GM13977 (cell line): ENCODE measurements at places on chromosomes 1 and 21.

GRCh38 chr1:206713070-206713469 is 28.4 kb downstream of the MAPKAPK2 start:
- DNase-seq: no peak

DNA sequence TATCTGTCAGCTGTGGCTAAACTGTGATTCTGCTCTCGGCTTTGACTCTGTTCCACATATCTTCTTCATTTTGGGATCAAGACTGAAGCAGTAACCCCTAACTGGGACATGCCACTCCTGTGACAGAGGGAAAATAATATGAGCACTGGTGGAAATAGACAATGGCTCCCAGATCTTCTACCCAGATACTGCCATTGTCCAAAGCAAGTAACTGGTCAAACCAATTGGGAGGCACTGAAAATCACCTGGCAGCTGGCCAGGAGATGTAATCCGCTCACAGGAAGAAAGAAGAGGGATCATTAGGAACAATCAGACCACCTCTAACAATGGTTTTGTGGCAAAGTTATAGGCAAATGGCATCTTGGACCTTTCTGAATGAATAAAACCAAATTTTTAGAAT is 10.7 kb downstream of the SNX7 start:
- DNase-seq: no peak

- no peak for DNase-seq
These were observed 181.8 kb upstream of the FMN2 start for GRCh38 chr1:239909898-239910297.

DNA sequence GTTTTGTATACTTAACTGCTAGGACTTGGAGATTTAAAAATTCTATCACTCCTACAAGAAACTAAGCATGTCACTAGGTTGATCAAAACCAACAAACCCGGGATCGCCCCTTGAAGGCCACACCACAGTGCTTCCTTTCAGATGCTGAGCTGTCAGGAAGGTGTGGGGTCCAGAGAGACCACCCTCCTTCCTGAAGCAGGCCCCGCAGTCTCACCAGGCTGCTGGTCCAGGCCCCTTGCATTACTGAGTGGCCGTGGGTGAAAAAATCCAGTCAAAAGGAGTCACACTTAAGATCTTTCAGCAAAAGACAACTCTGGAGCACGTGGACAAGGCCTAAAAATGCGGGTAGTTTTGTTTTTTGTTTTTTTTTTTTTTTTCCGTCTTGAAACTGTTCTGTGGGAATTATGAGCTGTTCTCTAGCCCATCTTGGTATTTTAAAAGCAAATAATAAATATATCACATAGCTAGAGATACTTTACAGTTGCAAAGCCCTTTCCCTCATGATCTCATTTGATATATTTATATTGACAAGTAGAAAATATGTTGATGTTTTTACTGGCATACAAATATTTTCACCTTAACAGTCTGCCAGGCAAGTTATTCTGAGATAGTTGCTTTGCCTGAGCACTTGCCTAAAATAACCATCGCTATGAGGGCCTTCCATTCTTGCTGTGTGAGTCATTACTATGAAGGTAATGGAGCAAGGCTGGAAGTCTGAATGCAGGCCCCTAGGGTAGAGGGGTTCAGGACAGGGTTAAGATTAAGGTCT is 73.1 kb upstream of the EDEM3 start:
- DNase-seq: no peak

- no peak for DNase-seq
These were observed 43.4 kb downstream of the NMNAT2 start for GRCh38 chr1:183374825-183375224.

DNA sequence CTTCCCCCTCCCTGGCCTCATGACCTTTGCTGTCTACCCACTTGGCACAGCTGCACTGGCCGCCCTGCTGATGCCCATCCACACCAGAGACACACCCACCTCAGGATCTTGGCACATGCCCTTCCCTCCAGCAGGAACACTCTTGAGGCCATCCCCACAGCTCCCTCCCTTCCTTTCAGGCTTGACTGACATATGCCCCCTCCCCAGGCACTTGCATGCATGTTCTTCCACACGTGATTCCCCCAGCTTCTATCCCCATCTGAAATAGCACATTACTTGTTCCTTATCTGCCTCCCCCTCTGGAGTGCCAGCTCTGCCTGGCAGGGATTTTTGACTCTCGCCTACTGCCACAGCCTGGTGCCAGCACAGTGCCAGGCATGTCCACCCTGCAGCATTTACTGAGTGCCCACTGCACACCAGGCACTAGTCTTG is 98.5 kb upstream of the SLC25A33 start:
- no peak for DNase-seq

- no peak for DNase-seq
These were observed 2.6 kb upstream of the SPRR1A start for GRCh38 chr1:152981146-152981871.

DNA sequence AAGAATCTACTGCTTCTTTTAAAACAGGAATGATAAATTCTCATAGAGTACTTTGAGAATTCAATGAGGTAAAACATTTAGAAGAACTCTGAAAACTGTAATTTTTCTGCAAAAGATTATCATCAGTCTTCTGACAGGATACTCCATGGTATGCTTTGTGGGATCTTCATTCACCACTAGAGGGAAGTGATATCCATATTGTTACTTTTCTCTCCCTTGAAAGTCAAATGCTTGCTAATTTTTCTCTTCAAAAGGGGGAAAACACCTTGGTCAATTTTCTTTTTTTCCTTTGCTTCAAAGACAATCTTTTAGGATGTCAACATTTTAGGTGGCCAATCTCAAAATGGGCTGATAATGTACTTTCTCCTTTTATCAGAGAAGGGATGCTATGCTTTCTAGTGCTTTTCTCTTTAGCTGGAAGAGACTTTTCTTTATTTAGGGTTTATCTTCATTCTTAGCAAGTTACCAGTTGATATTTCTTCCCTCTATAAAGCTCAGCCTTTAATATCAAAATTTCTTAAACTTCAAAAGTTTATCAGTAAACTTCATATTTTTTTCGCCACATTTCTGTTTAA is 95.5 kb downstream of the NEGR1 start:
- no peak for DNase-seq

- DNase-seq: no peak
These were observed 18.2 kb downstream of the TMEM201 start for GRCh38 chr1:9606948-9607347.

- DNase-seq: no peak
These were observed 47.4 kb upstream of the USP25 start for GRCh38 chr21:15682186-15682895.

DNA sequence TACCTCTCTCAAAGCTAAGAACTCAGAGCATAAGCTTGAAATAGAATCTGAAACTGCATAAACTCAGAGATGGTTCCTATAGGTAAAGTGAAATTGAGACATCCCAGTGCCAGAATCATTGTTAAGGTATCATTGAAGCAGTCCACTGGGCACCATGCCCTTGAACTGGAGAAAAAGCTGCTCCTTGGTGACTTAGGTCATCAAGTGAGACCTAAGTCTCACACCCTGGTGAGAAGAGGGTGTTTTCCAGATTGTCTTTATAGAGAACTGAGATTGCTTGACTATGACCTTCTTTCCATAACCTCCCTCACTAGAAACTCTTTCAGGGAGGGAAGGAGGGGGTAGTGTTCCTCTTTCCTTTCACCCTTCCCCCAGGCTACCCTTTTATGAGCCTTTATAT is 9.4 kb upstream of the ATP6V1G3 start:
- peak; percentile 31 for DNase-seq

DNA sequence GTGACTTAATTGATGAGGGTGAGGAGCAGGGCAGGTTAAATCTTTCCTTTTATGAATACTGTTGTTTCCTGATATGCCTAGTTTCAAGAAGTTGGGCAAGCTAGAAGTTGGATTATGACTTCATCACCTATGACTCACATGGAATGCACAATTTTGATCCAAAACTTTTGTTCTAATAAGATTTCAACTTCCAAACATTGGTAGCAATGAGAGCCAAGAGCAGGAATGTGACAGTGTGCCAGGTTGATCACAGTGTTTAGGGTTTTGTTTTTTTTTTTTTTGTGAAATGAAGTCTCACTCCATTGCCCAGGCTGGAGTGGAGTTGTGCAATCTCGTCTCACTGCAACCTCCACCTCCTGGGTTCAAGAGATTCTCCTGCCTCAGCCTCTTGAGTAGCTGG is 349.4 kb downstream of the DUSP10 start:
- no peak for DNase-seq

- no peak for DNase-seq
These were observed 21.3 kb downstream of the CD247 start for GRCh38 chr1:167496797-167497619.

- DNase-seq: no peak
These were observed 200.6 kb downstream of the RGS7 start for GRCh38 chr1:241156231-241156965.

DNA sequence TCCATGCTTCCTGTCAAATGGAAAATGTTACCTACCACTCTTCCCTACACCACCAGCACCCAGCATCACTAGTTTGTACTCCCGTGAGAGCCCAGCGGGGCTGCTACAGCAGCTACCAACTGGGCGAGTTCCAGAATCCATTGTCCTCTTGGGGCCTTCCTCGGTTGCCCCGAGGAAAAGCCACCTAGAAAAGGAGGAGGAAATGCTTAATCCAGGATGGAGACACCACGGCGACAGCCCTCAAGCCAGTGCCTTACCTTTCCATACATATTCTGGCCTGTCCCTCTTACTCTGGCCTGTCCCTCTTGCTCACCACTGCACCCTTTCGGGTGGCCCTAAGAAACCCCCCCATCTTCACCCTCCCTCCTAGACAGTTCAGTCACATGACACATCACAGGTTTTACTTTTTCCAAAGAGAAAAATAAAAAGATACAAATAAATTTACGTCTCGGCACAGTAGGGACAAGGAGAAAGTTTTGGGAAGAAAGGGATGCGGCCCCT is 478 bp downstream of the RIT1 start:
- DNase-seq: peak; percentile 44

DNA sequence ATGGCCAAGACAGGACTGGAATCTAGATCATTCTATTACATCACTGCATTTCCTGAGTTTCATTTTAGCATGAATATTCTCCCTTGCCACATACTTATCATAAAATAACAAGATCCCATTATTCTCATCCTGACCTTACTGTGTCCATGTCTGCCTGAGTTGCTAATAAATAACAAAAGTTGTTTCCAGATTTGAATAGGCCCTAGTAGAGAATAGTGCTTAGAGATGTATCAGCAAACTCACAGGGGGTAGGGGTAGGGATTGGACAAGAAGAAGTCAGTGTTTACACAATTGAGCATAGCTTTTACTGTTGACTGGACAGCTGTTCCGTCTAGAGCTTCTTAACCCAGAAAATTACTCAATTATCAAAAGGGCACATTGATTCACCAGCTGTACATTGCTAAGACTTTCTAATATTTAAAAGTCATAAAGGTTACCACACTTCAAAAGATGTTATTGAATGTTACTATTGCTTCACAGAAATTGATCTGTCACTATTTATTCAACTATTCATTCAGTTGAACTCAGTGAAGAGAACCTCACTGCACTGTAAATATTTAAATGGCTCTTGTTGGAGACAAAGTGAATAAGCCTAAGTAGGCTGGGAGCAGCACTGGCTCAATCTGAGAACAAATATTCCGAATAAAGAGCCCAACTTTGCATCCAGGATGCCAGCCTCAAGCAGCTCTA is 121.9 kb downstream of the NRIP1 start:
- no peak for DNase-seq

DNA sequence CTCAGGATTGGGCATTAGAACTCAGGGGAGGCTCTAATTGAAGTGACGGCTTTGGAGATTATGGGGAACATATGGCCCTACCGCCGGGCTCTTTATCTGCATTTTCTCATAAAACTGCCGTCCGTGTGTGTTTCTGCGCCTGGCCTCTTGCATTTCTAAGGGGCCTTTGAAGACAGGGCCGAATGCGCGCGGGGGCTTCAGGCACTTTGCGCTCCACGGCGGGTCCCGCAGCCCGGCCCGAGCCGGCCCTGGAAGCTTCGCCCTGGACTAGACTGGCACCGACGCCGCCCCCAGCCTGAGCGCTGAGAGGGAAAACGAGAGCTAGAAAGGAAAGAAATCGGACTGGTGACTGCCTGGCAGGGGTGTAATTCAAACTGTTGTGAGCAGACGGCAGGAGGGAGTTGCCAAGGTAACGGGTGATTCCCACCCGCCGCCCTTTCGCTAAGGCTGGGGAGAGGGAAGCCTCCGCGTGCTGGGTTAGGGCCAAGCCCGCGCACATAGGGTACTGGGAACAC is 120.7 kb downstream of the LMX1A start:
- DNase-seq: peak; percentile 44

DNA sequence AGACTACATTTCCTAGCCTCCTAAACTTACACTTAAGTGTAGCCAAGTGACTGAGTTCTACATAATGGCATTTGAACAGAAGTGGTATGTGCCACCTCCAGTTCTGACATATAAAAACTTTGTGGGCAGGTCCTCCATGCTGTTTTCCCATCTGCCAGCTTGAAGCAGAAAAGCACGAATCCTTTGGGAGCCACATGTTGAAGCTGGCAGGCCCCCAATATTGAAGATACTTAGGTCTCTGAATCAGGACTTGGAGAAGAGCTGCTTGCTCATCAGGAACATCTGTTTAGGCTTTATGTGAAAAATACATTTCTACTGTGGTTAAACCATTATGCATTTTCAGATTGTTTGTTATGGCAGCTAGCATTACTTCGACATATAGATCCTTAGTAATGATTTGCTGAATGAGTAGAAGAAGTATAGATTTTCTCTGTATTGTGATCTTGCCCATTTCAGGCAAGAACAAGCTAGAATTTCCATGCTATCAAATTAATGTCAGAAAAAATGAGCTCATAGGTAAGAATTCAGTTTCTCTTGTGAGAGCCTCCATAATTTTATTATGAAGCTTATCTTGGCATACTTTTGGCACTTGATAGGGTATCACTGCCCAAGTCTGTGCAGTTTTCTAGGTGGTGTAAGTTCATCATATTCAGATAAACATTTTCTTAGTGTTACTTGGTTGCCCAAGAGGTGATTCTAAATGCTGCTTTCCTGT is 68.4 kb downstream of the GDAP2 start:
- DNase-seq: no peak

GRCh38 chr1:234699795-234700665 is 90.1 kb upstream of the IRF2BP2 start:
- DNase-seq: peak; percentile 74

GRCh38 chr1:185644531-185644930 is 89.7 kb upstream of the HMCN1 start:
- no peak for DNase-seq
